Kasumi-1 (cell line): ENCODE measurements at places on chromosomes 1 and 21.

DNA sequence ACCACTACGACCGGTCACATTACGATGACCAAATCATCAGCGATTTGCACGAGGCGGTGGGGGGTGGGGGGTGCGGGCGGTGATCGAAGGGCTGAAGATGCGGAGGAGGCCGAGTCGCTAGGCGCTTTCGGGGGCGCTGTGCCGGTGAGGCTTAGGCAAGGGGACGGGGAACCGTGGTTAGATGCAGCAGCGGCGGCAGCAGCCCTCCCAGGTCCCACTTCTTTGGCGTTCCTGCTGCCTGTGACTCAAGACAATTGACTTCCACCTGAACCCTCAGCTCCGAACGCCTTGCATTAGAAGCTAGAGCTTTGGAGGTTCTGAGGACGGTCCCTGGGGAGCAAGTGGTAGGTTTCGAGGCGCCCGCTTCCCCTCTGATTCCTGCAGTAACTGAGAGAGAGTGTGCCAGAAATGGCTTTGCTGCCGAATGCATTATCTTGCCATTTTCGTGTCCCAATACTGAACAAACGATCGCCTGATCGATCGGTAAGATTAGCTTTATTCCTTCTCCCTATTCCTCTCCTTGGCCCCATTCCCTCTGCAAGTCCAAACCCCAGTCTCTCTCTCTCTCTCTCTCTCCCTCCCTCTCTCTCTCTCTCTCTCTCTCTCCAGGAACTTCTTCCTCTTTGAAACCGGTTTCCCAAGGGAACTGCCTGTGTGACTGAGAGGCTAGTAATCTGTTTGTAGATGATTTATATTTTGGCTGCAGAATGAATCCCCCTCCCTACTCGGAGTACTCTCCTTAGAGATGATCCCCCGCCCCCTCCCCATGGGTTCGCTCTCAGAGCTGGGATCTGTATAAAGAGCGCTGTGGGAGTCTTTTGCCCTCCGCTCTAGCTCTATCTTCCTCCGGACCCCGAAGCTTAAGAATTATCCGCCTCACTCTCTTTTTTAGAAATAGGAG is 735 bp upstream of the BRINP3 start:
- DNase-seq: no peak

DNA sequence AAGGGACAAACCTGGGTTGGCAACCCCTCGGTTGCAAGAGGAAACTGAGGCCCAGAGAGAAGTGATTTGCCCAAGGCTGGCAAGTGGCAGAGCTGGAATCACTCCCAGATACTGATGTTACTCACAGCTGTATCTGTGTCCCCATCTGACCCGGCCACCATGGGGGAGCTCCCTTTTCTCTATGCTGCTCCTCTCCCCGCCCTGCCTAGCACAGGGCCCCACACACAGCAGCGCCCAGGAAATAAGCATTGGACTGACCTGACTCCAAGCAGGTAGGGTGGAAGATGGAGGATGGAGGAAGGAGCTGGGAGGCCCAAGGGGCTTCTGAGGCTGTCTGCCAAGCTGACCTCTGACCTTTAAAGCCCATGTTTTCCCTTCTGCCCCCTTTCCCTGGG is 3.0 kb upstream of the FBLIM1 start:
- DNase-seq: no peak

DNA sequence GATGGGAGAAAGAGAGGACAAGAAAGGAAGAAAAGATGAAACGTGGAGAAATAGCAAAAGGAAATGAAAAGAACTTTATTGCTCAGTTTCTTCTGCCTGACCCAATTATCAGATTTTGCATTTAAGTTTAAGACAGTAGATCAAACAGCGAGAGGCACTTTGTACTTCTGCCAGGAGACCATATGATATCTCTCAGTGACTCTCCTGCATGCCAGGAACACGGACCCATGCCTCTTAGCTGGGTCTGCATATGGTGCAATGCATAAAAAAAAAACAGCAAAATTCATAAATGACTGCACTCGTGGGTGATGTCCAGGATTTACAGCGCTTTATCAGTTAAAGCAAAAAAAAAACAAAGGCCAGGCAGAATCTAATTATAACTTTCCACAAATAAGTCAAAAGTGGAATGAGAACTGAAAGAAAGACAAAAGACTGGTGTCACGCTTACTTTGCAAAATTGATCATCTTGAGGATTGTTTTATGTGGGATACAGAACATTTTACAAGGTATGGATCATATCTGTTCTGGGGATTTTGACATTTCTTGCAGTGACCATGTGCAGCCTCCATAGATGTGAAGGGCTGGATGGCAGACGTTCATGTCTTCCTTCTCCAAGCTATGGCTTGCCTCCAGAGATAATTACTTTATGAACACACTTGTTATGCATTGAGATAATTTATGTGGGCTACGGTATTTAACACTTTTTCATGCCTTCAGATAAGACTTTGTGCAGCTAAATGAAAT is 79.5 kb downstream of the RUNX1 start:
- no peak for DNase-seq

GRCh38 chr1:206555473-206555935 is 48.2 kb downstream of the RASSF5 start:
- no peak for DNase-seq

GRCh38 chr21:44450999-44451398 is 4.3 kb upstream of the LRRC3 start:
- DNase-seq: no peak

GRCh38 chr1:158059984-158060383 is 66.5 kb downstream of the KIRREL1 start:
- no peak for DNase-seq

GRCh38 chr1:115847787-115848186 is 6.9 kb upstream of the NHLH2 start:
- DNase-seq: no peak

DNA sequence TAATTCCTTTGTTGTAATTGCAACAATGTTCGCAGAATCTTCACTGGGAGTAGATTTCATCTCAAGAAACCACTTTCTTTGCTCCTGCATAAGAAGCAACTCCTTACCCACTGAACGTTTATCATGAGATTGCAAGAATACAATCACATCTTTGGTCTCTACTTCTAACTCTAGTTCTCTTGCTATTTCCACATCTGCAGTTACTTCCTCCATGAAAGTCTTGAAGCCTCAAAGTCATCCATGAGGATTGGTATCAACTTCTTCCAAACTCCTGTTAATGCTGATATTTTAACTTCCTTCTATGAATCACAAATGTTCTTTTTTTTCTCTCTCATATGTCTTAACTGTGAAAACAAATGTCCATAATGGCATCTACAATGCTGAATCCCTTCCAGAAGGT is 118.6 kb upstream of the RAB4A start:
- DNase-seq: no peak

- DNase-seq: peak; percentile 59
These were observed 21.5 kb downstream of the RAP1GAP start for GRCh38 chr1:21647431-21648351.

DNA sequence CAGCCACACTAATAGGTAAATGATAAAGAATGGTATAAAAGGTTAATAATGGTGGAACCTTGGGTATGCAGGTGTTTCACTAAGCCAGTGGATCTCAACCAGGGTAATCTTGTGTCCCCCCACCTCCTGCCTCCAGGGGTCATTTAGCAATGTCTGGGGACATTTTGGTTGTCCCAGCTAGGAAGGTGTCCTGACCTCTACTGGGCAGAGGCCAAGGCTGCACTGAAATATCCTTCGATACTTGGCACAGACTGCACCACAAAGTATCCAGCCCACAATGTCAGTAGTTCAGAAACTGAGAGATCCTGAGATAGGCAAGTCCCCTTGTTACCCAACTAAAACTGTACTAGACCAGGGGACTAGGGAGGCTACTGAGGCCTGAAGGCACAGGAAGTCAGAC is 113.6 kb upstream of the TIAM1 start:
- no peak for DNase-seq

DNA sequence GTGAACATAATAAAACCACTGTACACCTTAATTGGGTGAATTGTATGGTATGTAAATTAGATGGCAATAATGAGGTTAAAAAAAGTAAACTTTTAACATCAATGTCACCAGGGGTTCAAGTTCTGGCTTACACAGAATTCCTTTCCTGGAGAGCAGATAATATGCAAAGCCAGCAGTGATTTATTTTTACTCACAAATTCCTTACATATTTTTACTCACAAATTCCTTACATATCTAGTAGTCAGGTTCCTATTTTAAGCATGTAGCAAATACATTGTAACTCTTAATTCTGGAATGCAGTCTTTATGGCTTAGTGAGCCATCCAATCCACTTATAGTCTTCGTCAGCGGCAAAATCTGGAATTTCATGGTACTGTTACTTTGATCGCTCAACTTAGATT is 1.3 kb upstream of the UBE4B start:
- DNase-seq: no peak

DNA sequence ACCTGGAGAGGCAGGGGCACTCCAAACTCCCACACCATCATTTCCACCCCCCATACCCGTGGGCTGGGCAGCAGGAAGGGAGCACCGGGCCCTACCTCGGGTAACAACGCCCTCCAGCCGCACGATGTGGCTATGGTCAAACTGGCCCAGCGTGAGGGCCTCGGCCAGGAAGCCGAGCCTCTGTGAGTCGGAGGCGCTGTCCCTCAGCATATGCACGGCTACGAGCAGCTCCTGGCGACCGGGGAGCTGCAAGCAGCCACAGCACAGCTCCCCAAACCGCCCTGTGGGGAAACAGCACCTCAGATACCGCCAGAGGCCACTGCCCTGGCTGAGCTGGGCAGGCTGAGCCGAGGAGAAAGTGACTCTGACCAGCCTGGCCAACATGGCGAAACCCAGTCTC is 29.2 kb downstream of the CDCA8 start:
- DNase-seq: no peak

GRCh38 chr1:241899210-241899609 is 51.2 kb downstream of the EXO1 start:
- DNase-seq: no peak

GRCh38 chr1:212601524-212601923 is 7.0 kb upstream of the ATF3 start:
- DNase-seq: no peak

DNA sequence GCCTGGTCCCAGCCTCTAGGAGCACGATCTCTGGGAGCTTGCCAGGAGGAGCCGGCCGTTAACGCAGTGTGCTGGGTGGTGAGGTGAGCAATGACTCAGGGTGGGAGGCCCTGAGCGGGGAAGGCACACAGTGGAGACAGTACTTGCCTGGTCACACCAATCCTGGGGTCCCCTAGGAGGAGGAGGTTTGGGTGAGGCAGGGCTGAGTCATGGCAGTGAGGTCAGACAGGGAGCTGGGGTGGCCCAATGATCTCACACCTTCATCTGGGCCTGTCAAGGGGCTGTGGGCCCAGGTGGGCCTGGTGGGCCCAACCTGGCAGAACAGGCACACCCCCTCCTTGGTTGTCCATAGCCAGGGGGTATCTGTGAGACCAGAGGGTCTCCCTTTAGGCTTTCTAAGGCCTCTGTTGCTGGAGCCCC is 8.6 kb upstream of the EDN2 start:
- no peak for DNase-seq

DNA sequence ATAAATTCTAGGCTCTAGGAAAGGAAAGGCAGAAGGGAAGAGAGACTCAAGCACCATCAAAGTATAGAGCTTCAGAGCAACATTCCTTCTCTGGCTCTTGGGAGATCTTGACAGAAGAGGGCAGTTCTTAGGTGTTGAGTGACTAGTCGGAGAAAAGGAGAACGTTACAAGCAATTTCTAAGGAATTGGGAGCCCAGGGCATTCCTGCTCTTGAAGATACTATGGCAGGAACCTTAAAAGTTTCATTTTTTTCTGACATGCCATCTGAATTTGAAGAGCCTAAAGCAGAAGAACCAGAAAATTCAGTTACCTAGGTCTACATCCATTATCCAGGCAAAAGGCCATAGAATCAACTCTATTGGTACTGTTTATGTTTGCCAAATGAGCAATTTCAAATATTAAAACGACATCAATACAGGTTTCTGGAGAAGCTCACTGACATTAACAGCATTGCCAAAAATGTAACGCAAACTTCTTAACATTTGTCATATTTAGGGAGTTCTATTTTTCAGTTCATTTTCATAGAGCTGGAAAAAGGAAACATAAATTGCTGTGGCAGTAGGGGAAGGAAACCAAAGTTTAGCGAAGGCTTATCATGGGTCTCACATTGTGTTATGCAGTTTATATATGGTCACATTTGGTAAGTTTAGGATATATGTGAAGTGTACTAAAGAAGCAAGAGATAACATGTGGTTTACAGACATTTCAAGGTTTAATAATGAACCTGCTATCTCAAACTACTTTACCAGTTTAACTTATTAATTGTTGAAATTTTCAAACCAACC is 210.1 kb upstream of the NRIP1 start:
- DNase-seq: peak; percentile 5

GRCh38 chr1:237227476-237227875 is 185.5 kb downstream of the RYR2 start:
- DNase-seq: no peak

- peak; percentile 57 for DNase-seq
These were observed 836.1 kb upstream of the ADAMTS5 start for GRCh38 chr21:27802816-27803475.

- no peak for DNase-seq
These were observed 234.5 kb upstream of the NEGR1 start for GRCh38 chr1:72516826-72517225.

DNA sequence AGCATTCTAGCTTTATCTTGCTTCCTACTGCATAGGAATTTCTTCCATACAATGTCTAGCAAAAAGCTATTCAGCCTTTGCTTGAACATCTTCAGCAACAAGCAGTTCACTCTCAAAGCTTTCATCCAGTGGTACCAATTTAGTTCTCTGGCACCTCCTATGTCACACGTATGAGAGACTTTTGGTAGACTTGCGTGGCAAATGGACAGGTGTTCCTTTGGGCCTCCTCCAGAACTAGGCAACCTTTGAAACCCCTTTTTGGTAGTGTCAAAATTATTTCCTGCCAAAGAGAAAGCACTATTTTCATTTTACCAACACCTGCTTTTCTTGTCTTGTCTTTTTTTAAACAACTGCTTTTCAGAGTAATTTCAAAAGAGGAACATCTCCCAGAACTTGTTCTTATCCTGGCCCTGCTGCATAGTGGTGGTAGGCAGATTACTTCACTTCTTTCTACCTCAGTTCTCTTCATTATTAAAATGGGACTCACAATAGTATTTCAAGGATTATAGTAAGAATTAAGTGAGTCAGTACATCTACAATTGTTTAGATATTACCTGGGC is 122.4 kb downstream of the MAST2 start:
- DNase-seq: peak; percentile 19

- DNase-seq: no peak
These were observed 12.2 kb downstream of the NGF start for GRCh38 chr1:115325874-115326273.

DNA sequence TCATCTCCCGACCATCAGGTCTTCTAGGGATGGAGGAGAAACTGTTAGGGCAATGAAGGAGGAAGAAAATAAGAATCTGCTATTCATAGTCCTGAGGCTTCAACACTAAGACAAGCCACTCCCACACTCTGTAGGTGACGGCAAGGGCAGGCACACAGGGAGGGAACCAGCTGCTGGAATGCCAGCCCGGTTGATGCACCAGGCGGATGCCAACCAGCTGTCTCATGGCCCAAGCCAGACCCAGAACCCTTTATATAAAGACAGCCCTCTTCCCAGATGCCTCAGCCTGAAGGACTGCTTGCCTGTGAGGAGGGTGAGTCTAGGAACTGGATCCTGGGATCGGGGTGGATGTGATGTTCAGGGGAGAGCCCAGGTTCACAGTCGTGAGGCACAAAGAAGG is at the start of gene KPRP:
Gene KPRP, plus strand, starts transcription at position 279 of the 400 bp plus-strand sequence. CDS start 1,564 bp downstream, outside the sequence.
- no peak for DNase-seq
